Motor neuron (in vitro differentiated cells): ENCODE measurements at places on chromosomes 5 and 9. TPM values are rescaled to one million over a fixed set of nuclear protein-coding genes. Genes with fewer than 3 reads are reported as not detected.

Gene PPP2R2B
- 71.5 and 75.1 TPM in 2 replicates for total RNA-seq

Gene KLF4
- total RNA-seq, result 79.3 and 88.4 TPM in 2 replicates

Gene ANKRD31
- 0.87 and 1.1 TPM in 2 replicates for total RNA-seq

GRCh38 chr5:173839117-173839713, 48.9 kb upstream of the CPEB4 start:
- peak; percentile 37 for ATAC-seq

DNA sequence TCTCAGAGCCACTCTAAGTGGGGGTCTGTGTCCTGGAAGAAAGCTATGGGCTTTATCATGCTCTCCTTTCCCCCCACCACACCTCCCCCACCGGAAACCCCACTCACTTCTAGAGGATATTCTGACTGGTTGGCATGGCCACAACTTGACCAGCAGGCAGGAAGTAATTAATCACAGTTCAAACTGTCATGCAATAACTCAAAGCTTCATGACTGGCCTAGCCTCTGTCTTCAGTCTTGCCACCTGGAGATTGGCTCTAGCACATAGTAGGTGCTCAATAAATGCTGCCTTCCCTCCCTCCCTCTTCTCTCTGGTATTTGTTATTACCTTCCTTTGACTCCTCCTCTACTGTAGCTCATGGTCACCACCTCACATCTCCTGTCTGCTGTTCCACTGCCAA, 124.7 kb downstream of the GABBR2 start:
- ATAC-seq, result no peak

GRCh38 chr9:97280755-97281330, 26.6 kb upstream of the CCDC180 start:
- no peak for ATAC-seq
